ENCODE measurements at places on chromosomes 11 and 22.

- DNase-seq = no peak
Measured at GRCh38 chr11:116969694-116970093, 128.5 kb downstream of the SIK3 start.

DNA sequence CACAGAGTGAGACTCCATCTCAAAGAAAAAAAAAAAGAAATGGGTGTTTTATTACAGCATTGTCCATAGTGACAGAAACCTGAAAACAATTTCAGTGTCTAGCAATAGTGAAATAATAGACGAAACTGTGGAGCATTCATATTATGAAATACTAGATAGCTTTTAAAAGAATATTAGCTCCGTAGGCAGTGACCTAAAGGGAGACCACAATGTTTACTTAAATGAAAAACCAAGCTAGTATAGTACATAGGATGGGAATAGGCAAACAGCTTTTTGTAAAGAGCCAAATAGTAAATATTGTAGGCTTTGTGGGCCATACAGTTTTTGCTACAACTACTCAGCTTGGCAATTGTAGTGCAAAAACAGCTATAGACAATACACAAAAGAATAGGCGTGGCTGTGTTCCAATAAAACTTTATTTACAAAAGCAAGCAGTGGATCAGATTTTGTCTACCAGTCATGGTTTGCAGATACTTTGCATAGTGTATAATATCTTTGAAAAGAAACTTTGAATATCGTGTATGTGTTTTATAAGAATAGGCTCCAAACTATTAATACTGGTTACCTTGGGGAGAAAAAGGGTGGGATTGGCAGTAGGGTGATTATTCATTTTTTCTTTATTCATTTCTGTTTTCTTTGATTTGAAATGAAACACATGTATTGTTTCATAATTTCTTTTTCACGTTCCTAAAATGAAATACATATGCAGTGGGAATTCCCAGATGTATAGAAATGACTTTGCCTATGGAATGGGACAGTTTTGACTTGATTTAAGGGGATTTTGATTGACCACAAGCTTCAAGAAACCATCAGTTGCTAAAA lies 50.7 kb downstream of the PRR5L start:
- DNase-seq = no peak

DNA sequence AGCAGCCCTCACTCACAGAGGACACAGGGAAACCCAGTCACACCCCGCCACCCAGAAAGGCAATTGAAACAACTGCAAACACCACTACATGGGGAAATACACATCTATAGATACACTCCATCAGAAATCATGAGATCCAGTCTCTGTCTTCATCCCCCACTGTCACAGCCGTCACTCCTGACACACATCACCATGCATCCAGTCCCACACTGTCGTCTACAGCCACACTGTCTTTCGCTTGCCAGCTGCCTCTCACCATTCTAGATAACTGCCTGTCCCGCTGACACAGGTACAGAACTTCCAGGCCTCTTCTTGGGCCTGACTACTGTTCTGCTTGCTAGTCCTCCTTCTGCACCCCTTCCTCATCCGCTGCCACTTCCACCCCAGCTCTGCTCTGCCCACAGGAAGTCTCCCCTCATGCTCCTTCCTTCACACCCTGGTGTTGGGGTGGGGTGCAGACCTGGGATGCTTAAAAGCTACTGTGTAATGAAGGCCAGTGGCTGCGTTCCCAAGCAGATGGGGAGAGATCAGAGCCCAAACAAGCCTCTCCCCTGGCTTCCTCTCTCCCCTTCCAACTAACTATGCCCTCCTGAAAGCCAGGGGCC lies 42.6 kb downstream of the SLC22A12 start:
- no peak for DNase-seq

GRCh38 chr11:19258641-19259230 lies 18.0 kb upstream of the E2F8 start:
- no peak for DNase-seq

- no peak for DNase-seq
Measured at GRCh38 chr22:50260434-50260800, 1.1 kb downstream of the MAPK12 start.
